ENCODE measurements at places on chromosomes 12 and 14.
A peak's percentile ranks its signal among the peaks of the same experiment; 100 is the strongest.

DNA sequence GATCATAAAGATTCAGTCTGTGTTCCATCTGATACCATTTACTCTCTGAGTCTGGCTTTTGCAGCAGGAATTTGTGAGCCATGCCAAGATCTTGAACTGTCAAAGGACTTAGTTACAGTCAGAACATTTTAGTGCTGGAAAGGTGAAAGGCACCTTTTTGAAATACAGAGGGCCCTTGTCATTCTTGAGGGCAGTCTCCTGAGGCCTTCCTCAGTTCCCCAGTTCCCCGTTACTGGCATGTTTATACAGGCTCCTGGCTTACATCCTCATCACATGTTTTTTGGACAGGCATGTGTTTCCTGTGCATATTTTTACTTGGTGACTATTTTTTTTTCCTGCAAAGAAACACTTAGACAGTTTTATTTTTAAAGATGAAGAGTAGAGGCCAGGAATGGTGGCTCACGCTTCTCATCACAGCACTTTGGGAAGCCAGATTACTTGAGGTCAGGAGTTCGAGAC is 21.0 kb downstream of the CFAP54 start:
- no peak for DNase-seq
- H3K27ac ChIP-seq: no peak overlapping the region
- no peaks in the 10 kb centered on the region for H3K4me1 ChIP-seq
- no peaks in the 10 kb centered on the region for H3K27me3 ChIP-seq
- H3K36me3 ChIP-seq: no peaks in the 10 kb centered on the region

DNA sequence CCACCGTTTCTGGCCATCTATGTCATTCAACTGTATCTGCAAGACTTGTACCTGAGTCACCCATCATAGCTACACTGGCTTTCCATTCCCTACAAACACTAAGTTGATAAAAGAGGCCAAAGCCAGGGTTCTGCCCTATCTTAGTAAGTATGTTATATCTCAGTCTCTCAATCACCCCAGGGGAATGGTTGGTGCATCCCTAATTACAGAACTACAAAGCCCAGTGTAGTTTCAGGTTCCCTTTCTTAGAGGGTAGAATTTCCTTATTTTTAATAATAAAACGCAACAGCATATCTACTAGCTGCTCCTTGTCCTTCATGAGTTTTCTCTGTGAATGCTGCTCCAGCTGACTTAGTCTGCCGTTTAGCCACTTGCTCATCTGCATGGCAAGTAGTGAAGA is 57.6 kb downstream of the ST8SIA1 start:
- H3K36me3 ChIP-seq: no peaks in the 10 kb centered on the region
- no peak for DNase-seq
- no peak overlapping the region for H3K27ac ChIP-seq
- H3K27me3 ChIP-seq: no peaks in the 10 kb centered on the region
- no peaks in the 10 kb centered on the region for H3K4me1 ChIP-seq

DNA sequence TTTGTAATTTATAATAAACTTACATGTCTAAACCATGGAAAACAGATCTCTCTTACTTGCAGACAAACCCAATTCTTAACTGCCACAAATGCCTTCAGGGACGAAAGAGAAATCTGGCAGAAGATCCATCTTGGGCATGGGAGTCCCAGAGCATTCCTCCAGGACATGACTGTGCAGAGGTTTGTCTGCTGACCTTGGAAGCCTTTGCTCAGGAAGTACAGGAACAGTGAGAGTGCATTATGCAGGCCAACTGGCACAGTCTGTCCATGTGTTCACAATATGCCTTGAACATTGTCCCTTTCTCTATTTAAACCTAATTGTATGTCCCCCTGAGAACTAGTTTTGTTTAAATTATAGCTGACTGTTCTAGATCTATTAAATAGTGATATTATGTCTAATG is 467.1 kb downstream of the ATP23 start:
- no peak for DNase-seq
- H3K4me3 ChIP-seq: no peak overlapping the region
- no peaks in the 10 kb centered on the region for H3K36me3 ChIP-seq
- H3K27ac ChIP-seq: no peak overlapping the region

- H3K36me3 ChIP-seq: no peaks in the 10 kb centered on the region
- no peak overlapping the region for H3K4me3 ChIP-seq
- no peak for DNase-seq
- H3K27me3 ChIP-seq: no peaks in the 10 kb centered on the region
Observed at GRCh38 chr14:32710231-32710671, 228.4 kb upstream of the NPAS3 start.

- no peaks in the 10 kb centered on the region for H3K27me3 ChIP-seq
- no peak overlapping the region for H3K4me3 ChIP-seq
- DNase-seq: no peak
Observed at GRCh38 chr12:65532764-65533163, 254.3 kb downstream of the MSRB3 start.

DNA sequence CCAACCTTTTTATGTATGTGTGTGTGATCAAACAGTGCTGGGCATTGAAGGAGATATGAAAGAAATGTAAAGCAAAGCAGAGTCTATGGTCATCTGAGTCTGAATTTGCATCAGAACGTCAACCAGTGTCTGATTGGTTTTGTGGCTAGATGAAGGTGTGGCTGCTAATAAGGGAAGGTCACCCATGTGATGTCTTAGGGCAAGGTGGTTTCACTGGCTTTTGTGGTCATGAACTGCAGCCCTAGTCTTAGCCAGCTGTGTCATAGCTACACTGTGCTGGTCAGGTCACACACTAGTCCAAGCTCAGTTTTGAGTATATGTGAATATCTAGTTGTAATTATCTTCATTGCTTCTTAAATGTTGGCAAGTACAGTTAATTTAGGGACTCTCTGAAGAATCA is 105.8 kb downstream of the TGFB3 start:
- H3K36me3 ChIP-seq: no peaks in the 10 kb centered on the region
- no peak overlapping the region for H3K4me3 ChIP-seq
- DNase-seq: no peak
- no peaks in the 10 kb centered on the region for H3K27me3 ChIP-seq
- H3K4me1 ChIP-seq: no peaks in the 10 kb centered on the region

GRCh38 chr12:132528564-132529106 is 38.7 kb downstream of the FBRSL1 start:
- no peak overlapping the region for H3K4me3 ChIP-seq
- peaks cover 38% of the 10 kb centered on the region for H3K36me3 ChIP-seq
- no peak for DNase-seq
- H3K27ac ChIP-seq: no peak overlapping the region
- H3K27me3 ChIP-seq: no peaks in the 10 kb centered on the region
- peaks cover 2% of the 10 kb centered on the region for H3K4me1 ChIP-seq

DNA sequence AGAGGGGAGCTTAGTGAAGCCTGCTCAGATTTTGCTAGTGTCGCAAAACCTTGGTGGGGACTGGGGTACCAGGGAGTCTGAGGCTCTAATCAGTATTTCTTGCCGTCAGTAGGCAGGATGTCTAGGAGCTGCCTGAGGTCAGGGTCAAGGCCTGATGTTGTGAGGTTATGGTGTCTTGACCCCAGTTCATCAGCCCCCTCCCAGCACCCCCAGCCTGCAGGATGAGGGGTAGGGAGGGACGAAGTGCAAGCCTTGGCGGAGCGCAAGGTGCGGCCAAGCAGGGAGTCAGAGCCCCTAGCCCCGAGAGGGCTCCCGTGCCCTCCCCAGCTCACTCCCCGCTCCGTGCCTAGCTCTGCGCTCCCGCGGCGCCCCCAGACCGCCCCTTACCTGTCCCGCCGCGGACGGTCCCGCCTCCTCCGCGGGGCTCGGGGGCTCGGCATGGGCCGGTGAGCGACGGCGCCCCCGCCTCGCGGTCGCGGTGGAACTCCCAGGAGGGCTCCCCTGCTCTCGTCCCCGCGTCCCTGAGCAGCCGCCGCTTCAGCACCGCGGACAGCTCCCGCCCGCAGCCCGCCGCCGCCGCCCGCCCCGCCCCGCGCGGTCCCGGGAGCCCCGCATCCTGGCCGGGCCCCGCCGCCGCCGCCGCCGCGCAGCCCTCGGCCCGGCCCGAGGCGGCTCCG is 347 bp downstream of the SYNDIG1L start:
- no peak overlapping the region for H3K4me3 ChIP-seq
- no peaks in the 10 kb centered on the region for H3K27me3 ChIP-seq
- no peaks in the 10 kb centered on the region for H3K36me3 ChIP-seq
- DNase-seq: peak; percentile 28
- no peaks in the 10 kb centered on the region for H3K4me1 ChIP-seq

GRCh38 chr12:112176321-112177010 is 51.1 kb downstream of the TRAFD1 start:
- no peak overlapping the region for H3K4me3 ChIP-seq
- no peak overlapping the region for H3K27ac ChIP-seq
- no peaks in the 10 kb centered on the region for H3K4me1 ChIP-seq
- H3K27me3 ChIP-seq: no peaks in the 10 kb centered on the region
- H3K36me3 ChIP-seq: peaks cover 9% of the 10 kb centered on the region
- DNase-seq: no peak

GRCh38 chr12:109776624-109777023 is 56.6 kb downstream of the TRPV4 start:
- H3K36me3 ChIP-seq: no peaks in the 10 kb centered on the region
- H3K4me1 ChIP-seq: no peaks in the 10 kb centered on the region
- H3K27ac ChIP-seq: no peak overlapping the region
- no peak for DNase-seq
- H3K27me3 ChIP-seq: no peaks in the 10 kb centered on the region

GRCh38 chr14:45051896-45052295 is 32.0 kb upstream of the PRPF39 start:
- H3K27me3 ChIP-seq: no peaks in the 10 kb centered on the region
- H3K36me3 ChIP-seq: no peaks in the 10 kb centered on the region
- H3K4me3 ChIP-seq: no peak overlapping the region
- no peak overlapping the region for H3K27ac ChIP-seq
- no peak for DNase-seq

GRCh38 chr12:113134071-113134470 is 1.5 kb downstream of the RASAL1 start:
- no peaks in the 10 kb centered on the region for H3K27me3 ChIP-seq
- H3K4me1 ChIP-seq: peaks cover 14% of the 10 kb centered on the region
- DNase-seq: no peak
- no peak overlapping the region for H3K4me3 ChIP-seq

DNA sequence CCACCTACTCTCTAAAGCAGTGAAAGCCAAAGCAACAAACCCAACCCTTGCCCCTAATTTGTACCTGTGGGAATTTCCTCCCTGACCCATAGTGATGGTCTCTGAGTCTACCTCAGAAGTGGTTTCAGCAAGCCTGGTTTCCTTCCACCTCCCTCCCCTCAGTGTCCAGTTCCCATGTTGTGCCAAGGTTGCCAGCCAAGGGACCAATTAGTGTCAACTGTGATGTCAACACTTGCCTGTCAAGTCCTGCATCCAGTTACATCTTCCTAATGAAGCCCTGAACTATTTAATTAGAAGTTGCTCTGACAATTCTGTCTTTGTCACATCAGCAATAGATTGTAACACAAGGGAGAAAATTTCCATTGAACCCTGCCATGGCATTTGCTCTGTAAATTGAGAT is 194.4 kb upstream of the CCDC196 start:
- H3K27me3 ChIP-seq: no peaks in the 10 kb centered on the region
- H3K36me3 ChIP-seq: no peaks in the 10 kb centered on the region
- no peaks in the 10 kb centered on the region for H3K4me1 ChIP-seq
- DNase-seq: no peak

GRCh38 chr14:65486863-65487262 is 74.3 kb downstream of the FUT8 start:
- H3K36me3 ChIP-seq: no peaks in the 10 kb centered on the region
- no peak overlapping the region for H3K27ac ChIP-seq

DNA sequence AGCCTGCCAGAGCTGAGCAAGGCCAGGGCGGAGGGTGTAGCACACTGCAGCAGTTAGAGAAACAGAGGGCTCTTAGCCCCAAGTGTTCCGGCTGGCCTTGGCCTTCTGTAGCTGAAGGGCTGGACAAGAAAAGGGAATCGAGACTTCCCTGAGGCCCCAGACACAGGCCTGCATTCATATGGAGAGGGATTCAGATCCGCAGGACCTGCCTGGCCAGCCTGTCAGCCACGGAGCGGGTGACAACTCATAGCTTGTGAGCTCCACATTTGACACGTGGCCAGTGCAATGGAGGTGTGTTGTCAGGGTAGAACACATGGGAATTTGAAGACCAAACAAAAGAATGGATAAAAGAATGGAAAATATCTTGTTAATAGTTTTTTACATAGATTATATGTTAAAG is 182.2 kb upstream of the GSC start:
- no peak overlapping the region for H3K4me3 ChIP-seq
- H3K4me1 ChIP-seq: no peaks in the 10 kb centered on the region
- H3K36me3 ChIP-seq: no peaks in the 10 kb centered on the region
- H3K27me3 ChIP-seq: no peaks in the 10 kb centered on the region
- no peak overlapping the region for H3K27ac ChIP-seq

- H3K4me1 ChIP-seq: peaks cover 5% of the 10 kb centered on the region
- no peak overlapping the region for H3K4me3 ChIP-seq
- no peaks in the 10 kb centered on the region for H3K27me3 ChIP-seq
- H3K36me3 ChIP-seq: no peaks in the 10 kb centered on the region
- DNase-seq: no peak
Observed at GRCh38 chr14:52360831-52361230, 46.7 kb downstream of the PTGER2 start.

DNA sequence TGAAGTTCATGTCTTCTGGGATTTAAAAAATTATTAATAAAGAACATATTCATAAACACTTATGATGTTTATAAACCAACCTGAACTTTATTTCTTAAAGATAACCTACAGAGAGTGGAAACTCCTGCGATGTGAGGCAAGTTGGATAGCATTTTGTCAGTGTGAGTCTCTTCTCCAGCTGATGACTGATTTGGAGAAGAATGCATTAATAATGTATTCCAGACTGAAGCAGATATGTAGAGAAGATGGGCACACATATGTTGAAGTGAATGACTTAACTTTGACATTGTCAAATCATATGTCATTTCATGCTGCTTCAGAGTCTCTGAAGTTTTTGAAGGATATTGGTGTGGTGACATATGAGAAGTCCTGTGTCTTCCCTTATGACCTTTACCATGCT is 7.3 kb downstream of the HELB start:
- peaks cover 4% of the 10 kb centered on the region for H3K36me3 ChIP-seq
- no peaks in the 10 kb centered on the region for H3K27me3 ChIP-seq
- no peak overlapping the region for H3K27ac ChIP-seq
- DNase-seq: no peak
- no peak overlapping the region for H3K4me3 ChIP-seq
